ENCODE measurements at places on chromosomes 11 and 22.

DNA sequence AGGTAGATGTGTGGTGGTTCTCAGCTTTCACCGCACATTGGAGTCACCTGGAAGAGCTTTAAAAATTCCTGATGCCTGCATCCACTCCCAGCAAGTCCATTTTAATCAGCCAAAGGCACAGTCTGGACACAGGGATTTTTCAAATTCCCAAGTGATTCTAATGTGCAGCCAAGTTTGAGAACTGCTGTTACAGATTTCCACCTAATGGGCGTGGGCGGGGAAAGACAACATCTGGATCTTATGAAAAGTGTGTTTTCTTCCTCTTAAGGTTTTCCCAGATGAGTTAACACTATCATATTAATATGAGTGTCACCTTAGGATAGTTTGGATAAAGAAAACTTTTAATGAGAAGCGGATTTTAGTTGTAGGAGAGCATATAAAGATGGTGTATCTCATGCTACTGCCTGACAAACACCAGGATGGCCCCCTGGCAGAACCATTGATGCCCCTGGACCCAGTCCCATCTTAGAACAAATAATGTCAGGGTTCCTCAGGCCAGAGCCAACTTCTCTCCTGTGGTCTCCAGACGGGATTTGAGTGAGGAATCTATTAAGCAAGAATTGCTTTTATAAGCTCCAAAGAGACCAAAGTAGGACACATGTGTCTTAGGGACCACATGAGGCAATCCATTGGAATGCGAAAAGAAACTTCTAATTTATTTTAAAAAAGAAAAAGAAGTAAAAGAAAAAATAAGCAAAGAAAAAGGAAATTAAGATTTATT lies 31.9 kb downstream of the POU2AF1 start:
- no peak for DNase-seq

GRCh38 chr11:569158-569885 lies 6.9 kb upstream of the PHRF1 start:
- DNase-seq, result no peak

DNA sequence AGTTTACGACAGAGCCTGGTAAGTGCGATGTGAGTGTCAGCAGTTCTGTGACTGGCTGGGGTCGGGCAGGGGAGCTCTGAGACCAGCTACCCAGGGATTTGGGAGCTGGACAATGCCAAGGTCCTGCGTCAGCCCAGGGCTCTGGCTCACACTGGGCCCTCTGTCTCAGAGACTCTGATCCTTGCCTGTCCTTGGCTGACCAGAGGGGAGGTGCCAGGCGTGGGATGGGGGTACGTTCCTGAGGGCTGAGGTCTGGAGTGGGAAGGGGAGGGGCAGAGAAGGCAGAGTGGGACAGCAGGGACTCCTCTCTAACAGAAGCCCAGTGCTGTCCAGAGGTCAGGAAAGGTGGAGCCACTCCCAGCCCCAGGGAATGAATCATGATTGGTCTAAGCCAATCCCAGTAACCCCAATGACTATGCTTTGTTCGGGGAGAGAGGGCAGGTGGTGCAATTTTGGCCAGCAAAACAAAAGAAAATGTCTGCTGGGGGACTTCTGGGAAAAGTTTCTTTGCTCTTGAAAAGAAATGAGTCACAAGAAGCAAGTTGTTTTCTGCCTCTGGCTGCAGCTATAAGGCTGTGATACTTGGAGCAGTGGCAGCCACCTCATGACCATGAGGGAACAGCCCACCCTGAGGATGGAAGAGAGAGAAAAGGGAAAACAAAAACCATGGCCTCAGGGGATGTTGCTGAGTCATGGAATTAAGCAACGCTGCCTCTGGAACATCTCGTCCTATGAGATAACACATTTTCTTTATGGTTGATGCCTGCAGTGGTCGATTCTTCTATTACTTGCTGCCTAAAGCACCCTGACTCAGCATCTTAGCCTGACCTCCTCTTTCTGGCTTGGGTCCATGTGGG lies 108.3 kb downstream of the CHST1 start:
- DNase-seq, result no peak

GRCh38 chr11:10454878-10455631 lies at the start of gene AMPD3:
Gene AMPD3, plus strand, starts transcription at chr11:10455264. Its CDS starts 6,256 bp downstream, at chr11:10461520.
- peak; percentile 60 for DNase-seq

- DNase-seq, result no peak
Measured at GRCh38 chr11:2098691-2099515, 40.3 kb downstream of the IGF2 start.

DNA sequence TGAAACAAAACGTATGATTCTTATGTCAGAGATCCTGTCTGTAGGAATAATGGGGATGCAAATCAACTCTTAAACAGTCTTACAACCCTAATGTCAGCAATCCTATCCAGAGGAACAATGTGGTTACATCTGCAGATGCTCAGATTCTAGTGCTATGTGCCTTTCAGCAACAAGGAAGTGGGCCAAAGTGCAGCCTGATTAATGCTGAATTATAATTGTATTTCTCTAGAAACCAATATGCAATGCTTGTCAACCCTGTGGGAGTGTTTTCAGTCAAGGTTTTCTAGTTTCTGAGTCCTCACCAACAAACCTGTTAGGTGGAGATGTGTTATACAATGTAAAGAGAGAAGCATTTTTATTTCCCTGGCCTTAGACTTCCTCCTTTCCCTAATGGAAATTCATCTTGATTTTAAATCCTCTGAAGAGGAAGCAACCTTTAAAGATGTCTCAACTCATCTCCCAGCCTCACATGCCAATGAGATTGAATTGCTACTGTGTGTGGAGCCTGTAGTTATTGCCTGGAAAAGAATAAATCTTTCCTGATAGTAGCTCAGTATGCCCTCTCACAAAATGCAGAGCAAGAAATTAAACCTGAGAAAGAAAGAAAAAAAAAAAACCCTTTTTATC lies 26.2 kb upstream of the TMEM123 start:
- no peak for DNase-seq

GRCh38 chr11:96278039-96278897 lies 64.7 kb downstream of the MAML2 start:
- no peak for DNase-seq

- no peak for DNase-seq
Measured at GRCh38 chr11:116225784-116226585, 546.8 kb downstream of the BUD13 start.

GRCh38 chr11:88297863-88298262 lies 39.7 kb downstream of the CTSC start:
- no peak for DNase-seq

DNA sequence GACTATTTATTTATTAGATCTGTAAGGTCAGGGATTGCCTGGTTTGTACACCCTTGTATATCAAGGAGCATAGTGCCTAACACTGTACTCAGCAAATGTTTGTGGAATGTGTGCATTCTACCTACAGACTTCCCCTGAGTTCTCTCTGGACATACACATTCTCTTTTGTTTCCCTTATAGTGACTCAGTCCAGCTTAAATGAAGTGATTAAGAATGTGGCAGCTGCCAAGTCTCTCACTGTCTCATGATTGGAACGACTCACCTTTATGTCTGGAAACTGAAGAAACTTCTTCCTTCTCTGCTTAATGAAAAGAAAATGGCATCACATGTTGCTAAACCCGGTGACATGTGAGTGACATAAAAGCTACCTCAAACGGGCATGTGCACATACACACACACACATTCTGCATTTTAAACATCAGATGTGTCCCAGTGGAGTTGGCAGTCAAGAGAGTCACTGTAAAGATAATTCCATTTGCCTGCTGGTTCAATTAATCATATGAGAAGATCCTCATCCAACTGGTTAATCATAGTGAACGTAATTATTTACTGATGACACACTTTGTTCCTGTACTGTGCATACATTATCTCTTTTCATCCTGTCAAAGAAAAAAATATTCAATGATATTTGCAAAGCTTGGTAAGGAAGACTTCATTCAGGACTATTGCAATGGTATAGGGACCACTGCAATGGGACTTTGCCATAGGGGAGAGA lies 42.8 kb downstream of the GLYAT start:
- no peak for DNase-seq

GRCh38 chr22:36196254-36197064 lies 5.2 kb downstream of the APOL4 start:
- no peak for DNase-seq

DNA sequence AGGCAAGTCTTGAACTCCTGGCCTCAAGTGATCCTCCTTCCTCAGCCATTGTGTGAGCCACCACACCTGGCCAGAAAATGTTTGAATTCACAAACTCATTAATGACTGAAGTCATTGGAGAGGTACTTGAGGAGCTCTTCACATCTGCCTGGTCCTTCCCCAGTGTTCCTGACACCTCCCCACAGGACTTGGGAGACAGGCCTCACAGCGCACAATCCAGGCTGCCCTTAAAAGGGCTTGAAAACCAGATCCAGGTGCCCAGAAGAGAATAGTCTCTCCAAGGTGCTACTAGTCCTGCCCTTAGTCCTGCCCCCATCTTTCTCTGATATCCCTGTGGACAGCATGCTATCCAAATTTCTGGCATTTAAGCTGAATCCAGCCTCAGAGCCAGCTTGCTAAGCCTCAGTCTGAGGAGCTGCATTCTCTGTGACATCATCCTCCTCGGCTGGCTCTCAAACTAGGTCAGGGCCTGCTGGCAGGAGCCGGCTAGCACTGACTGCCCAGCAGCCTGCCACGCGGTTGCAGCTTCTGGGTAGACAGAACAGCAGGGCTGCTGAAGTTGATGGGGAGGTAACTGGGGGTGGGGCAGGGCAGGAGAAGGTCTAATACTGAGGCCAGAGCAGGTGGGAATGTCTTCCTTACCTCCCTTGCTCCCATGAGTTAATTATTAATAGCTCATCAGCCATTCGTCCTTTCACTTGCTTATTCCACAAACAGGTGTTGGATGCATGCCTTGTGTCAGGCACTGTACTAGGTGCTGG lies 35.3 kb upstream of the NECTIN1 start:
- no peak for DNase-seq

DNA sequence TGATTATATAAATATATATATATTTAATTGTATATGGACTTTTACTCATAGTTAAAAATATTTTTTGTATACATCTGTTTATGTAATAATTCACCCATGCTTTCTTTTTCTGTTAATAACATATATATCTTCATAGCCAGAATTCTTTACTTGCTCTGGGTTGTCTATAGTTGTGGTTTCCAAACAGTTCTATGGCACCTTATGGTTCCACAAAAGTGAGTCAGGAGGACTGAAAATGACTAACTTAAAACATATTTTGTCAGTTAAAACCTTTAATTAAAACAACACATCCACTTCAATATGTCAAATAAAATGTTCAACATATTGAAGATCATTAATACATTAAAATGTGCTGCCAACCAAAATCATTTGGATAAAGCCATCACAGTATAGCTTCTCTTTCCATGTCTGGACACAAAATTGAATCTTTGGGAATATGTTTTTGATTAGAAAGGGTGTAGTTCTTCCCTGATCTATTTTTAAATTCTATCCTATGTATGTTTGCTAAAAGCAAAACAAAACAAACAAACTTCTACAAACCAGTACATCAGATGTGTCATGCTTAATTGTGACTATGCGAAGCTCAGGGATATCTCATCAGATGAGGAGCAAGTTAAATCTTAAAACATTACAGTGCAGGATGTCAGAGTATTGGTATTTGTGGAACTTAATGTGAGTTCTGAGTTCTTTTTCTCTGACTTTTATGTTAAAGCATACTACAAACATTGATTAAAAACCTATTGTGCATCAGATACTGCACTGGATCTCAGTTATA lies 1488.4 kb upstream of the TENM4 start:
- DNase-seq, result no peak

DNA sequence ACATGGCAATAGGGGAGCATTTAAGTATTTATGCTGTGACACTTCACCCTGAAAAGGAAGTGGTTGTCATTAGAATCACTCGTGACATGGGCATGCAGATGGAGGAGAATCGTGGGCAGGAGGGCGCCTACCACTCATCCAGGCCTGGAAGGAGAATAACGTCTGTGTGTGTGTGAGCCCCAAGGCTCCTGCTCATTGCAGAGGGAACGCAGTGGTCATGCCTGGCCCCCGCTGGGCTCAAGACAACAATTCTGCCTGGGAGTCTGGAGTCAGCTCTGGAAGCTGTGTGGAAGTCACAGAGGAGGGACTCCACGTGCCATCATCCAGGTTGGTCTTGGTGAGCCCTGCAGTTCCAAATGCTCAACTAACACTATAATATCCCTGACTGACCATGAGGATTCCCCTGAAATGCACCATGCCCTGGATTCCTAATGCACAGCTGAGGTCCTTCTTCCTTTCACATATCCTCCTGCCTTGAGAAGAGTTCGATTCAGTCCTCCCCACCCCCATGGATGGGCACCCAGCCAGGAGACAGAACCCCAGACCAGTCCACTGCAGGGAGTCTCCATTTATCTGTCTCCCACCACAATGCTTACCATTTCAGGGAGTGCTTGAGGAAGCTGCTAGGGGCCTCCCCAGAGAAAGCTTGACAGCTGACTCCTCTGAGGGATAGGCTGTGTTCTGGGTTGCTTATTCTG lies 446.9 kb upstream of the B3GAT1 start:
- DNase-seq, result no peak

- DNase-seq, result no peak
Measured at GRCh38 chr11:11672789-11673188, 51.0 kb upstream of the GALNT18 start.

DNA sequence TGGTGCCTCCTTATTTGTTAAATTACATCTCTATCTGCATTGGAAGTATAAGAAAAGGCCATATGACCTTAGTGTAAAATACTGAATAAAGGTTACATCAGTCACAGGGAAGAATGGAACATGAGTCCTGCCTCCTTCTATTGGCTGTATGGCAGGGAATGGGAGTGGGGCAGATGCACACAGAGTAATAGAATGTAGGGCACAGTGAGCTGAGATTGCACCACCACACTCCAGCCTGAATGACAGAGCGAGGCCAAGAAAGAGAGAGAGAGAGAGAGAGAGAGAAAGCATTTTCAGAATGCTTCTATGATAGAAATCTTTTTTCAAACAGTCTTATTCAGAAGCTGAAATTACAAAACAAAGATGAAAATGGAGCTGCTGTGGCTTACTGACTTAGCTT lies 58.8 kb downstream of the SLN start:
- DNase-seq, result no peak

DNA sequence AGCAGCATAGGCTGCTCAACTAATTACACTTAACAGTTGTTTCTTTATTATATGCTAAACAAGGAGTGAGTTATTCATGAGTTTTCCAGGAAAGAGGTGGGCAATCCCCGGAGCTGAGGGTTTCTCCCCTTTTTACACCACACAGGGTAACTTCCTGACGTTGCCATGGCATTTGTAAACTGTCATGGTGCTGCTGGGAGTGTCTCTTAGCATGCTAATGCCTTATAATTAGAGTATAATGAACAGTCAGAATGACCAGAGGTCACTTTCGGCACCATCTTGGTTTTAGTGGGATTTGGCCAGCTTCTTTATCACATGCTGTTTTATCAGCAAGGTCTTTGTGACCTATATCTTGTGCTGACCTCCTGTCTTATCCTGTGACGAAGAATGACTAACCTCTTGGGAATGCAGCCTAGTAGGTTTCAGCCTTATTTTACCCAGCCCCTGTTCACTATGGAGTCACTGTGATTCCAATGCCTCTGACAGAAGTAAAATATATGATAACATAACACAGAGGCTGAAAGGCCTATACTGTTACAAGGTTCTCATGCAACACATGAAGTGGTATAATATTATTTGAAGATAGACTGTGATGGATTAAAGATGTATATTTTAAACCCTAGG lies 41.3 kb upstream of the RDX start:
- DNase-seq, result peak; percentile 57

DNA sequence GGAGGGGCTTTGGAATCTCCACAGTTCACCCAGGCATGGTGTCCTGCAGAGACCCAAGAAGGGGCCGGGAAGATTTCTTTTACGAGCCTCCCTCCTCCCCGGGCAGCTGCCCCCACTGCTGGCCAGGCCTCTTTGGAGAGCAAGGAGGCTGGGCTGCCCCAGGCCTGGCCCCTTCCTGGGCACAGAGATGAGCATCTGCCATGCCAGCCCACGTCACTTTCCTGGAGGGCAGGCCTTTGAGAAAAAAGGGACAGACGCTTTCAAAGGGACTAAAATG lies 60.5 kb upstream of the FGF3 start:
- no peak for DNase-seq

All from stimulated activated CD4-positive, alpha-beta T cell treated with anti-CD3 and anti-CD28 coated beads, Interleukin-1b, Interleukin-23, amount 100 ng/mL, for 48 hours (primary cell).